ENCODE measurements at places on chromosomes 12 and 14.

DNA sequence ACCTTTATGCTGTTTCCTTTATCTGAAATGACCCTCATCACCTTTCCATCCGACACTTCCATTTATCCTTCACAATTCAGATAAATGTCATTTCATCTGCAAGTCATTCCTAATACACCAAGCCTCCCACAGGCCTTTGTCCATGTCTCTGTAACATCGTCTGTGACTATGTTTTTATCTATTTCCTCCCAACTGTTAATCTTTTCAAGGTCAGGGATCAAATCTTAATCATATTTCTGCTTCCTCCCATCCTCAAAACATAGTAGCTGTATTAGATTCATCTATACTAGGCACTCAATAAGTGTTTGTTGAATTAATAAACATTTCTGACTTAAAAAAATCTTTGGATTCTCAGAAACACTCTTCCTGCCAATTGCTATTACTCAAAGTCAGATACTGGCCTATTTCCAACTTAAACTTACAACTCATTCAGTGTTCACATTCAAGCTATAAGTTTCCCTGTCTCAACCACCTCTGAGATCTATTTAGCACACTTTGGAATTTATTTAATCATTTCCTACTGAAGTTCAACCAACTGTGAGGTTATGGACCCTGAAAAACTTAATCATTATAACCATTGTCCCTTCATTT, 100.2 kb upstream of the ALX1 start:
- DNase-seq = peak; percentile 36

DNA sequence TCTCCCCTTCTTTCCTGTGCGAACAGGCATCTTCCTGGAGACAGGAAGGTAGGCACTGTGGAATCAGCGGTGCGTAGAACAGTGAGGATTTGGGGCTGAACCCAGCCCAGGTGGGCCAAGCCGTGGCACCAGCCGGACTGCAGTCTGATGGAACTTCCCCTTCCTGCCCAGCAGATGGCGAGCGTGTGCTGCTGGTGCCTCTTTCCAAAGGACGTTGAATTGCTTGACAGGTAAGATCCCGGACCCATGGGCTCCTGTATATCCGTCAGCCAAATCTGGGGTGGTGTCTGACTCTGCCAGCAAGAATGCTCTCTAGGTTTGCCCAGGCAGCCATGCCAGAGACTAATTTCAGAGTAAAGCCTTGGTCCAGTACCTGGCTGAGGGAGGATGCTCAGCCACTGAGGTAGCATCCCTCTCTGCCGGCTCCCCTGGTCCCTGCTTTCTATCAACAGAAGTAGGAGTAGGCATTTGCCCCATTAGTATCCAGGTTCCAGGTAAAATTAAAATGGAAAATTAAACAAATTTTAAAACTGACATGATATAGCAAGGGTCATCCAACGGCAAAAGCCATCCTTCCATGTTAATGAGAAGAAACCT, 21.1 kb upstream of the KCNA5 start:
- DNase-seq = no peak

DNA sequence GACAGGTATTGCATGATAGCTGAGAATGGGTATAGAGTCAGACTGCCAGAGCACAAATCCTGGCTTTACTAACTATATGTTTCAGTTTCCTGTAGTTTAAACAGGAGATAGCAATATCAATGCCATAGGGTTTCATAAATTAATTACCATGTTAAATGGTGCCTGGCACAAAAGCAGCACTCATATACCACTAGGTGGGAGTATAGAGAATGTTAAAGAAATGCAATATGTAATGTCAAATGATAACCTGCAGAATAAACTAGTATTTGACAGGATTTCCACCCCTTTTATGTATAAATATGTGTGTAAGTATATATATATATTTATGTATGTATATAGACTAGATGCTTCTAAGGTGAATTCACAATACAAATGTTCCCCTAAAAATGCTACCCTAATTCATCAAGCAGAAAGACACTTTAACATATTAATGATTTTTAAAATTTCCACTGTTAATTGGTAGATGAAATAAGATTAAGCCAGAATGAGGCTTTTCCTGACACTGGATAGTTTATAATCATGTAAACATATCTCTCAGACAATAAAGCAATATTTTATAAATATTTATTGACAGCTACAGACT, 8.6 kb downstream of the WDR89 start:
- DNase-seq = peak; percentile 7

GRCh38 chr12:113127791-113128199, 7.8 kb downstream of the RASAL1 start:
- DNase-seq = no peak

DNA sequence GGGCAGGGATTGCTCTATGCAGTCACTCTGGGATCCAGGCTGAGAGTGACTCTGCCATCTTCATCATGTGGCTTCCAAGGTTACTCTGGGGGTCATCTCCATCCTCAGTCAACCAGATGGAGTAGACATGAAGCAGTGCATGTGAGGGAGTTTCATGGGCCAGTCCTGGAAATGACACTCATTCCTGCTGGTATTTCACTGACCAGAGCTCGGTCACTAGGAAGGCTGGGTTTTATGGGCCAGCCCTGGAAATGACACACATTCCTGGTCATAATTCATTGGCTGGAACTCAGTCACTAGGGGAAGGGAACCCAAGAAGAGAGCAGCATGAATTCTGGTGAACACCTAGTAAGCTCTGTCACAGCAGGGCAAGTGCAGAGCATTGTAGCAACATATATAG, 144.7 kb downstream of the SMOC1 start:
- DNase-seq = no peak

- DNase-seq = no peak
These were observed 128.1 kb upstream of the AMIGO2 start for GRCh38 chr12:47207829-47208248.

GRCh38 chr14:96574171-96574632, 72.0 kb downstream of the PAPOLA start:
- no peak for DNase-seq

DNA sequence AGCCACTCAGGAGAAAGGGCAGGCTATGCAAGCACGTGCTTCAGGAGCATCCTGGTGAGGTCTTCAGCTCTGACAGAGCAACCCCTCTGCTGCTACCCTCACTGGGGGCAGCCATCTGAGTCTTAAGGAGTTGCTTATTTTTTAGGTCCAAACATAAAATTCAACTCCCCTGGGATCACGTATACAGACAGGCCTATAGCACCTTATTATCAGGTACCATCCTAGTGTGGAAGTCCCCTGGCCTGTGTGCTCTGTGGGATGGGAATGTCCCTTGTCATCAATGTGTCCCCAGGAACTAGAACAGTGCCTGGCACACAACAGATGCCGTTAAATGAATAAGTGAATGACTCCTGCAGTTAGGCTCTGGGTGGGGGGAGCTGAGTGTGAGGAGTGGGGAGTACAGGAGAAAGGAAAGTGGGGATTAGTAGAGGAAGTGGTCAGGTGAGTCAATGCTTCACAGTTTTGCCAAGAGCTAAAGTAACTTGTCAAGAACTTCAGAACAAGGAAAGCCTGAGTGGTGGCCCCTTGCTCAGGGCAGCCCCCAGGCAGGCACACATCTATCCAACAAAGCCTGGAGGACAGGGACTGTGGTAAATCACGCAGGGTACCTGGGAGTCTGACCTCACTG, 33.5 kb downstream of the DAD1 start:
- no peak for DNase-seq

DNA sequence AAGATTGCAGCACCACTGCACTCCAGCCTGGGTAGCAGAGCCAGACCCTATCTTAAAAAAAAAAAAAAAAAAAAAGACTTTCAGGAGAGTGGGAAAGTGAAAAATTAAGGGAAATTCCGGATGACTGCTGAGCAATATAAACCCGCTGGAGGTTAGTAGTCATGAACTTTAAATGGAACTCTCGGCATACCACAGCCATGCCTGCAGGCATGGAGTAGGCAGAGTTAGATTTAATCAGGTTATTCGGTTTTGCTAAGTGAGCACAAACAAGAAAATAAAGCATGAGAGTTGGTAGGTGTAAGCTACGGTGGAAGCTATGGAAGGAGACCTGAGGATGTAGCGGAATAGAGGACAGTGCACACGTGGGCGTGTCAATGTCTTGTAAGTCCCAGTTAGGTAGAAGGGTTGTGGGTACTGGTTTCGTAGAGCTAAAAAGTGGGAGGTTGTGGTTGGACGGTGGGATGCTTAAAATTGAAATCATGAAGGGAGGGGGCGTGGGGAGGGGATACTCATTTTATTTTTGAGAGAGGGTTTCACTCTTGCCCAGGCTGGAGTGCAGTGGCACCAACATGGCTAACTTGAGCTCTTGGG, 11.8 kb upstream of the TUBA1C start:
- DNase-seq = no peak

- peak; percentile 44 for DNase-seq
These were observed 166.9 kb downstream of the NELL2 start for GRCh38 chr12:44709166-44709565.

- DNase-seq = no peak
These were observed 14.3 kb downstream of the XRCC3 start for GRCh38 chr14:103700753-103701490.

GRCh38 chr12:40336573-40337199, 111.9 kb downstream of the LRRK2 start:
- no peak for DNase-seq

GRCh38 chr12:115245020-115245419, 561.0 kb upstream of the TBX3 start:
- no peak for DNase-seq

DNA sequence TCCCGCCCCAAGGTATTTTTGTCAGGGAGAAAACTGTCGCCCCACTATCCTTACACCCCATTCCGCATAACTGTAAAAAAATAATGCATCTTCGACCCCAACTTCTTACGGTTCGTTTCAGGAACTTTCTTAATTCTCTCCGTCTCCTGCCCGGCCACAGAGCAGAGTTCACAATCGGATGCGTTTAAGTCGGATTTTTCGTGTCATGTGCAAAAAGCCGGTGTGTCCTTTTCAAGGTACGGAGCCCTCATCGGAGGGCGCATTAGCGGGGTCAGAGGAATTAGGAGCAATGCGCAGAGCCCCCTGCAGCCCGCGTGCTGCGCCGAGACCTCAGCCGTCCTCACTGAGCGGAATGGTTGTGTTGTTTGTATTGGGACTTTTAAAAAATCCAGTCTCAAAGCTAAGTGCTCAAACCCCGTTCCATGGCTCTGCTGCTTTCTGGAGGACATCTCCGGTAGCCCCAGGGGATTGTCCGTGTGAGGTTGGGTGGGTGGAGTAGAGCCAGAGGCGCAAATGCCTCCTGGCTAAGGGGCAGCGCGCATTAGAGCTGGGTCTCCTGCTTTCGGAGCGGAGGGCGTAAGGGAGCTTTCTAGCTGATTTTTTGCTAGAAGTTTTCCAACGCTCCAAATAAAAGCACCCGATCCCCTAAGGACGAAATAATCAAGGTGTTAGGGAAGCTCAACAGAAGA, 3.9 kb upstream of the GSC start:
- no peak for DNase-seq

- DNase-seq = no peak
These were observed 109.7 kb downstream of the CHST11 start for GRCh38 chr12:104566244-104566993.

DNA sequence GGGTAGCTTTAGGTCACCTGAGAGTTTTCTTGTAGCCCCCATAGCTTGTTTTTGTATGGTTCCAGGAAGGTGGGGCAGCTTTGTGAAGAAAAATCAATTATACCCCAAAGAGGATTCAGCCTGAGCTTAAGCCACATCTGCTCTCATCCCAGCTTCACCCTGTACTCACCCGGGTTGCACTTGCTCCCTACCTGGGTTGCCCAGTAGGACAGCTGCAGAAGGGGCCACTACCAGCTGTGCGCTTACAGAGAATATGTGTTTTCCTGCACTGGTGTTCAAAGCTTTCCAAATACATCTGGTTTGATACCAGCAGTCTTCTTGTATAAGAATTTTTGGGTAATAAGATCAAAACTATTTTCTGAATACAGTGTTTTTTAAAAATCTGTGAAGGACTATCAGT, 3.0 kb upstream of the SLC38A1 start:
- no peak for DNase-seq

- no peak for DNase-seq
These were observed 15.8 kb upstream of the NINJ2 start for GRCh38 chr12:678747-679712.

DNA sequence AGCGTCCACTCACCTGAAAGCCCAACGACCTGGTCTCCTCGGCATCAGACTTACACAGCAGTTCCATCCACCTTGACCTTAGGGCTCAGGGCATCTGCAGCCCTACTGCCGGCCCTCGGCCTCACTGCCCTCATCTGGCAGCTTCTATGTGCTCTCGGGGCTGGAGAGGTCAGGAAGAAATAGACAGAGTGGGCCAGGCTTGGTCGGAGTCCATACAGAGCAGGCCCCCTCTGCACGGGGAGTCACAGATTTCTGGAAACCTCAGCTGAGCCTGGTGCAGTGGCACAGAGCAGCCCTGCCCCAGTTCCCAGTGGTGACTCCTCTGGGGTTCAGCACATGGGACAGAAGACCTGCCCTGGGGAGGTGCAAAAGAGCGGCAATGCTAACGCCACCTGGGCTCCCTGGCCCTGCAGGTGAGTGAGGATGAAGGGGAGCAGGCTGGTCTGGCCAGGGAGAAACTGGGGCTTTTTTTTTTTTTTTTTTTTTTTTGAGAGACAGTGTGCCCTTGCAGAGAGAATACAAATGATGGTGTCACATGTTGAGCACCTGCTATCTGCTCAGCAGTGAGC, 190.1 kb upstream of the PRMT8 start:
- DNase-seq = no peak

GRCh38 chr14:35534873-35535482, 1.0 kb downstream of the INSM2 start:
- DNase-seq = no peak

DNA sequence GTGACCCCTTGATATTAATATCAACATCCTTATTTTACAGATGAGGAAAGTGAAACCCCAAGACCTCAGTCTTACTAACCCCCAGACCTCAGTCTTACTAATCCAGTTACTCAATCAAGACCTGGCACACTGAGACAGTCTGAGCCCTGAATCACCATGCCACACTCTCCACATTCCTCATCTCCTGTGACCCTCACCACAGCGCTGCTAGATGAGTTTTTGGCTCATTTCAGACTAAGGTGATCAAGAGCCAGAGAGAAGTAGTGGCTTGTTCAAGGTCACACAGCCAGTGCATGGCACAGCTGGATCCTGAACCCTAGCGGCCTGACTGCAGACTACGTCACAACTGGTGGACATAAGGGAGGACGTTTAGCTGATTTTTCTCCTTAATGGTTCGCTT, 579.2 kb downstream of the BCL11B start:
- DNase-seq = no peak

GRCh38 chr14:20440882-20441281, 4.9 kb upstream of the KLHL33 start:
- no peak for DNase-seq

DNA sequence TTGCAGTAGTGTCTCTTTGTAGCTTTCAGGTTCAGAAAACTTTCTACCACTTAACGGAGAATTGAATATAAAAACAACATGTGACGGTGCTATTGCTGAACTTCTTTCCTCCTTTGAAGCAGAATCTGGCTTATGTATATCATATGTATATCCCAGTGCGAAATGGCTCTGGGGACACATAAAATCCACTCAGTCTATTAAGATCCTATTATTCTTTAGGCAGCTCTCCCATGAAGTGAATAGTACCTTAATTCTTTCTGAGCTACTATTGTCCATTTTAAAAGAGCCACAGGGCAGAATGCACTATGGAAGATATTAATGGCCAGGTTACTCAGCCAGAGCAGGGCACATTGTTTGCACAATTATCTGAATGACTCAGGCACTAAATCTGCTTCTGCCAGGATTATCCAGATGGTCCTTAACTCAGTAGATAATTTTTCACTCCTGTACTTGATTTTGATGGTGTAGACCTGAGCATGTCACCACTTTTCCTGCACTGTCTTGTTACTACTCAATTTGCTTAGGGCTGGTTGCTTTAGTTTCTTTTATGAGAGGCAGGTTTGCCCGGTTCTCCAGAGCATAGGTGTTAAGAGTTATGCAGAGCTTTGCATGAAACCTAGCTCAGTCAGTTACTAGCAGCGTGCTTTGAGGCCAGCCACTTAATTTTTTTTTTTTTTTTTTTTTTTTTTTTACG, 5.5 kb downstream of the CNTN1 start:
- peak; percentile 96 for DNase-seq

Data from NCI-H446 treated with DMSO at 0.1 percent for 48 hours (cell line).